Cortex of kidney (tissue), 1 donor: ENCODE measurements at places on chromosomes 2 and 18.

DNA sequence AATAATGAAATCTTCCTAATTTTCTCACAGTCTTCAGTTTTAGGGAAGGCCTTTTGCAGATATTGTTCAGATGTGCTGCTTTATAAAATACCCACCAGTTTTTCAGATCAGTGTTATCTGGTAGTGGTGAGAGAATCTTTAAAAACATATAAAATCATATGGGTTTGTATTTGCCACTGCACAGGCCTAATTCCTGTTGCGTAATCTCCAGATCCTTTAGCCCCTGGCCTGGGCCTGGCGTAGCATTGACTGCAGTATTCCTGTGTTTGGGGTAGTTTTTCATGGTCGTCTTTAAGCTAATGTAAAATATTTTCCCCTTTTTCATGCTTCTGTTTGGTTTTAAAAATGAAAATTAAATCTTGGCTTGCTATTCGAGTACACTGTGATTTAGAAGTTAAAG lies 43.2 kb downstream of the TSHZ1 start:
- DNase-seq = no peak

DNA sequence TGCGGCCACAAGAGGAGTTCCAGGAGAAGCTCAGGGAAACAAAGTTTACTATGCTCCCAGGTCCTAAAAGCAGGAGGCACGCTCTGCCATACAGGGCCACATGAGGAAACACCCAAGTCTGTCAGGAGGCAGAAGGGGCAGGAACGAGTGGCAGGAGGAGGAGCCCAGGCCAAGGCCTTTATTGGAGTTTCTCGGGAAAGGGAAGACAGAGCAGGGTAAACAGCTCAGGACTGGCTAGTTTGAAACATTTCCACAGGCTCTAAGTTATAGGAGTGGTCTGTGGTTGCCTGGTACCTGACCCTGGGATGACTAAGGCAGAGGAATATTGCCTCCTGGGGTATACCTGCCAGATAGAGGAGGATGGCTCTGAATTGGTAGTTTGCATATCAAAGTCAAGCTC lies 3.7 kb upstream of the ZNF638 start:
- DNase-seq = no peak

- DNase-seq = no peak
Observed at GRCh38 chr2:154914561-154914960, 216.1 kb downstream of the KCNJ3 start.

DNA sequence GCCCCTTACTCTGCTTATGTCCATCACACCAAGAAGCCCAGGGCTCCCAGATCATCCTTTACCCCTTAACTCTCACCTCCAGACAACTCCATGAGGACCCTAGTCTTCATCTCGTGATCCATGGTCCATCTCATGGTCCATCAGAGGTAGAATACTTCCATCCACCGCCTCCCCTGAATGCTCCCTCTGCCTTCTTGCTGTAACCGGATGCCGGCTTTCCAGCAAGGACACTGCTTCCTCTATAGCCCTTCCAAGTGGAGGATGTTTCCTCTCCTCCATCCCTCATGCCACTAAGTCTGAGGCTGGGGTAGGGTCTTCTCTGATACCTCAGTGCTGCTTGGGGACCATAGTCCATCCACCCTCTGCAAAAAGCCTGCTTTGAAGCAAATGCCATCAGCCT lies 118.6 kb upstream of the SIX2 start:
- DNase-seq = no peak

DNA sequence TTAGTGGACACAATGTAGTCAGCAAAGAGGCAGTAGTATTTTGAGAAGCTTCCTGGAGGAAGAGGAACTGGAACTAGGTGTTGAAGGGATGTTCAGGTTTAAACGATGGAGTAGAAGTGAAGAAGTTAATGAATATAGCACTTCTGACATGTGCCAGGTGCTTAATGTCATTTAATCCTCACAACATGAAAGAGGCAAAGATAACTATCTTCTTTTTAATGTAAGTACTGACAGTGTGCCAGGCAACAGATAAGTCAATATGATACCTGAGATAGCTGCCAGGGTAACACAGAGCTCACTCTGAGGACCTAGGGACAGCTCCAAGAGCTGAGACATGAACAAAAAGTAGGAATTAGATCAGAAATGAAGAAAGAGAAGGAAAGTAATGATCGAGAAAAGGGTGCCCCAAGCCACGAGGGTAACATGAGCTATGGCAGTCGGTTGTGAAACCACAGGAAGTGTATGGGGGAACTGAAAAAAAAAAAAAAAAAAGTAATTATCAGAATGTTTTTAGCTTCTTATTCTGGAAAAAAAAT lies 140.7 kb downstream of the RNF144A start:
- no peak for DNase-seq

DNA sequence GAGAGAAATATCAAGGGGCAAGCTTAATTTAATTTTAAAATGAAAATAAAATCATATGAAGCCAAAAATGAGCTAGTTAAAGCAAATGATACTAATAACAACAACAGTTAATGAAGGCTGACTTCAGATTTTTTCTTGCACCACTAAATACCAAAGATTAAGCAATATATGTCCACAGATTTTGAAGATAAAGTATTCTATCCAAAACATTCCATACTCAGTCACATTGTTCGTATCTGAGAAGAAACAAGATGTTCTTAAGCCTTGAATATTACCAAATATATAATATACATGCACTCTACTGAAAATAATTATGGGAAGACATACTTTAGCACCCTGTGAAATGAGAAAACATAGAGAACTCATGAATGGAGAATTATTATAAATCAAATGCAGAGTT lies 593.3 kb upstream of the SYT4 start:
- DNase-seq = no peak

DNA sequence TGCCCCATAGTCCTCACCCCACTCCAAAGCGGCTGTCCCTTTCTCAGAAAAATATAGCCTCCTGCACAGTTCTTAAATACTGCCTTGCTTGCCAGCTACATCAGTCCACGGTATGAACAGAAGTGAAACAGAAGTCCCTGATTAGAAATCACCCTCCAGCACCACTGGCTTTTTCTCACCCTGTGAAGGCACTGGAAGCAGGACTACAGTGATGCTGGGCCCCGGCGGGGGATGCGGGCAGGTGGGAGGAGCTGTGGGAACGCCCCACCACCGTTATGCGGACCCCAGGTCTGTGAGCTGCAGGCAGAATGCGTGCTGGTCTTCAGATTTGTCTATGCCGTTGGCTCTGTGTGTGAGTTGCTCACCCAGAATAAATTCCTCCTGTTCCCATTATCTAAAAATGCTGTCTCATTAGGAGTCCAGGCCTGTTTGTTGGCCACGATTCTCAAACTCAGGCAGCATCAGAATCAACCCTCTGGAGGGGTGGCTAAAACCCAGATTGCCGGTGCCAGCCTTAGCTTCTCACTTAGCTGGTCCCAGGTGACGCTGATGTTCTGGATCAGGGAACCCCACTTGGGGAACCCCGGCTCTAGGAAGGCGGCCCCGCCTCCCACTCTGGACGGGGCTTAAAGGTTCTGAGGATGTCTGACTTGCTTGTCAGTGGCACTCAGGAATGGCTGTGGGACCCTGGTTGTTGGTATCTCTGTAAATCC lies 224.8 kb upstream of the PXDN start:
- no peak for DNase-seq

GRCh38 chr18:3061581-3062312 lies 48.8 kb upstream of the LPIN2 start:
- no peak for DNase-seq

- DNase-seq = no peak
Observed at GRCh38 chr2:150101947-150102346, 385.5 kb downstream of the RND3 start.

- DNase-seq = no peak
Observed at GRCh38 chr18:6414723-6415417, at the start of gene L3MBTL4. Gene L3MBTL4 (minus strand): TSS chr18:6414911. CDS start chr18:6311625, 103,286 bp downstream.

DNA sequence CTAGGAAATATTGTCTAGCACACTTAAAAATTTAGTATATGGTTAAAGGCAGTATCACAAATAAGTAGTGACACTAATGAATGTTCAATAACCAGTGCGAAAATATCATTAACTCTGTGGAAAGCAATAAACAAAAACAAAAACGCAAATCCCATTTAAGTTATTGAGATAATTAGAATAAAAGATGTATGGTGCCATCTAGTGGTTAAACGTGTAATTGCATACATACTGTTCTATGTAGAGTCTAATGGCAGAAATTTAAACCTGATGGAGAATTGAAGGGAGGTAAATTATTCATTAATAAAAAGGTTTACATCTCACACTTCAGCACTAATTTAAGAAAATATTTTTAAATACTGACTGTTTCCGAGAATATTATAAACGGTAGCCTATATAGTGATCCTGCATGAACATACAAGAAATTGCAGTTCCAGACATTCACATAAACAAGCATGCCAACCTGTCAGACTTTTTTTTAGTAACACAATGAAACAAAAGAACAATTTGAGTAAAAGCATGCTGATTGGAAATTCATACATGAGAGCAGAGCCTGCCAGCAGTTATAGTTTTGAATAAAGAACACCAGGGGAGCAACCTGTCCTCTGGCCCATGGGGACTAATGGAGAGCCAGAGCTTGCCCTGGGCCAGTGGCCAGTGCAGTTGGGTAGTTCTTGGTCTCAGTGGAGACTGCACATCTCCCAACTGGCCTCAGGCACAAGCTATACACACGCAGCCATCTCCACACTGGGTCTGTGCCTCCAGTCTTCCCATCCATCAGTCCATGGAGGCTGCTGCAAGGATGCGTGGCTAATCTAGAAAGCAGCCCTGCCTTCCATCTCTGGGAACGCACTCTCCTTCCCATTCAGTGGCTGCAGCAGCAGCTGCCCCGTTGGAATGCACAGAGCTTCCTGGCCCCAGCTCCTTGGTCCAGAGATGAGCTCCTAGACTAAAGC lies 28.0 kb downstream of the GCG start:
- DNase-seq = no peak

DNA sequence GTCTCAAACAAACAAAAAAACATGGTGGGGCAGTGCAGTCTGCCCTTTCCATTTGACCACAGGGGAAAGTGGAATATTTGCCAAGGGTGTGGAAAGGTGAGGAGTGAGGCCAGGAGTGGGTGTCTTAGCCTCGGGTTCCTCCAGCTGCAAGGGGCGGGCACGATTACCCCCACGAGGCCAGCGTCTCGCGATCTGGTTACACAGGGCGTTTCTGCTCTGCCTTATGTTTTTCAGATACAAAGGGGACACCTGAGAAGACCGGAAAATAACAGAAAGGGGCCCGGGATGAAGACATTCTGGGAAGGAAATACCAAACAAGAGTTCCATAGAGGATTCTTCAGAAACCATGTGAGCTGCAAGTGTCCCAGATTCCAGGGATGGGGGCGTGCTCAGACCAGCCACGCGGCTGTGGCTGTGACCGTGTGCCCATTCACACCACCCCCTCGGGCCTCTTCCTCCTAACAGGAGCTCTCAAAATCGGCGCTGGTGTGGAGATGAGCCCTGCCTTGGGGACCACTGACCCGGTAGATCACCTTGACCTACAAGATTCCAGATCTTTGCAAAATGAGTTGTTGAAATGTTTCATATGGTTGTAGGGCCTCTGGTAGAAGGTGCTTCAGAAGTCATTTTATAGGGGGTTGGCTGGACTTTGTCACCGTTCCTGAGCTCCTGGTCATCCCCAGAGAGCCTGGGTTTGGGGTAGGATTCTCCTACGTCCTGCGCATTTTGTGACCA lies 34.2 kb downstream of the FAM178B start:
- no peak for DNase-seq

- no peak for DNase-seq
Observed at GRCh38 chr18:3485153-3486149, 35.5 kb downstream of the TGIF1 start.

DNA sequence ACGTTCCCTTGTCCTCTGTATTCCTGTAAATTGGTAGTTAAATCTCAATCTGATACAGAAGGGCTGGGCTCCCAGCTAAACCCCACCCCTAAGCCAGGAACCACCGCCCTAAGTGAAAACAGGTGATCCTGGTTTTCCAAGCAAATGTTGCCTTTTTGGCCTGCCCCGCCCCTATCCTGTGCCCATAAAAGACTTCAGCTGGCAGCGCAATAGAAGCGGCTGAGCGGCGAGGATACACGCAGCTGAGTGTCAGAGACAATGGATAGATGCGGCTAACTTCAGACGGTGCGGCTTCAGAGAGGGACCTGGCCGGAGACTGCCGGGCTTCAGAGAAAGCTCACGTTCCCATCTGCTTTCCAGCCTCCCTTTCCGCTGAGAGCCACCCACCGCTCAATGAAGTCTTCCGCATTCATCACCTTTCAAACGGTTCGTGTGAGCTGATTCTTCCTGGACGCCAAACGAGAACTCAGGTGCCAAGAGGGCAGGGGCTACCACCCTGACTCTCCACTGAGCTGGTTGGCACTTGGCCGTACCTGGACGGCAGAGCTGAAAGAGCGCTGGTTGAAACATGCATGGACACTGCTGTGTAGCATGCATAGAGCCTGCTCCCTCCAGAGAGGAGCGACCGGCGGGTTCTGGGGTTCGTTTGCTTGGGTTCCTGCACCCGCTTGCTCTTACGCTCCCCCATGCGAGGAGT lies 49.5 kb upstream of the POLE4 start:
- no peak for DNase-seq

DNA sequence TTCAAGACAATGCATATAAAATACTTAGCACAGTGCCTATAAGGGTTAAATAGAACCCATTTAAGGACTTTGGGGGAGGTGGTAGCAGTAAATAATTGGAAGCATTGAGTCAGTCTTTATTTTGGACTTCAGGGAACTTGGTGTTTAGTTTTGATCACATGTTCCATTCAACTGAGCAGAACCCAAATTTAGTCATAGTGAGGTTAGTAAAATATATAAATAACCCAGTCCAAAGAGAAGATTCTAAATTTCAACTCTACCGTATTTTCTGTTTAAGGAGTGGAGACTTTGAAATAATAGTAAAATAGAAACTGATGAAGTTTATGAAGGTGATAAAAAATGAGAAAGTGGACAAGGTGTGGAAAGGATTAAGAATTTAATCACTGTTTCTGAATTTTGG lies 19.7 kb downstream of the TWSG1 start:
- DNase-seq = no peak

DNA sequence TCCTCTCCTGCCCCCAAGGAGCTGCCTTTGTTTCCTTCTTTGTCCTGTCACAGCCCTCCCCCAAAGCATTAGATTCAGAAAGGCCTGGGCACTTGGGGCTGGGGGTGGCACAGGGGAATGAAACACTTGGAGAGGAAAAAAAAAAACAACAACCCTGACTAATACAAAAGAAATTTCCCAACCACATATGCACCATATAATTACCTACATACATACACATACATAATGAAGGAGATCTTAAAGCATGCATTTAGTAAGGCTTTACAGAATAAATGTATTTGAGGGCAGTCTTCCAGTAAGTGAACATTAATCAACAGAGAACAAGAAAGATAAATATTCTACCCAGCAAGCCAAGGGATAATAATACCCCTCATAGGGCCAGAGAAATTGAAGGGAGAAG lies 70.0 kb upstream of the PPP1CB start:
- no peak for DNase-seq

DNA sequence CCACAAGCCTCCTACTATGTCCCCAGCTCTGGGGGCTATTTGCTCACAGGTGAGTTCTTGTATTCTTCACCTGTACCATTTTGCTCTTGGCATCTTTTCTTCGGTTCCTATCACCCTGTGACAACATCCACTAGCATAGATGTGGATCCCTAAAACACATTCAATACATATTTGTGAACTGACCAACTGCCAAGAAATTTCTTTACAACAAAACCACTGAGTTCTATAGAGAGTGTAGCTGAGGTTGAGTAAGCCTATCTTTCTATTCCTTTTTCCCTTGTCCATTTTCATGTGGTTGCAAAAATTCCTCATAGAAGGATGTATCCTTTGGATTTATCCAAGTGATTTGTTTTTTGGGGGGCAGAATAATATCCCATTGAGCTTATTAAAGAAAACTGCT lies 192.7 kb upstream of the ITGA4 start:
- no peak for DNase-seq

GRCh38 chr2:225438248-225438647 lies 38.7 kb downstream of the NYAP2 start:
- no peak for DNase-seq
